ENCODE measurements at places on chromosomes 7 and 10. TPM values are rescaled to one million over a fixed set of nuclear protein-coding genes. Genes with fewer than 3 reads are reported as not detected.

Gene ABCB1
- not detected for total RNA-seq

Gene PPP1R9A
- total RNA-seq = not detected

Gene CTAGE4
- total RNA-seq = 1.3 TPM

Gene LIPN
- not detected for total RNA-seq

Gene RASA4B
- 1.1 TPM for total RNA-seq

Gene OR6B1
- not detected for total RNA-seq

Gene LARP4B
- 30.8 TPM for total RNA-seq

- 0 out of 2 replicates have a peak overlapping the region, but pooled peaks have one; percentile 74 for H3K27ac ChIP-seq
- no peaks in the 10 kb centered on the region for H3K27me3 ChIP-seq
- H3K4me3 ChIP-seq = peak overlapping the region; percentile 18
- H3K36me3 ChIP-seq = 0 out of 2 replicates have a peak, but pooled peaks cover 3% of the 10 kb centered on the region
- H3K4me1 ChIP-seq = peaks cover 57% of the 10 kb centered on the region
Observed at GRCh38 chr10:58582045-58582444, 69.4 kb downstream of the BICC1 start.

- no peak overlapping the region for H3K4me3 ChIP-seq
- peaks cover 24% of the 10 kb centered on the region for H3K4me1 ChIP-seq
- no peak for DNase-seq
Observed at GRCh38 chr7:75965617-75966016, 28.8 kb downstream of the TMEM120A start.

GRCh38 chr7:47875406-47875805 lies 72.9 kb downstream of the PKD1L1 start:
- H3K4me1 ChIP-seq = no peaks in the 10 kb centered on the region
- H3K36me3 ChIP-seq = no peaks in the 10 kb centered on the region
- no peak overlapping the region for H3K4me3 ChIP-seq

- H3K27me3 ChIP-seq = peaks cover 3% of the 10 kb centered on the region
- H3K27ac ChIP-seq = no peak overlapping the region
- H3K4me1 ChIP-seq = no peaks in the 10 kb centered on the region
- no peaks in the 10 kb centered on the region for H3K36me3 ChIP-seq
Observed at GRCh38 chr10:23293973-23294590, 50.5 kb downstream of the C10orf67 start.

GRCh38 chr7:101134399-101134980 lies 7.6 kb downstream of the SERPINE1 start:
- H3K4me3 ChIP-seq = peak overlapping the region; percentile 35
- H3K4me1 ChIP-seq = peaks cover 75% of the 10 kb centered on the region
- H3K27ac ChIP-seq = peak overlapping the region; percentile 98
- H3K36me3 ChIP-seq = peaks cover 80% of the 10 kb centered on the region

GRCh38 chr7:774161-775109 lies 47.4 kb upstream of the PRKAR1B start:
- no peaks in the 10 kb centered on the region for H3K36me3 ChIP-seq
- peak; percentile 67 for DNase-seq
- H3K4me1 ChIP-seq = no peaks in the 10 kb centered on the region
- no peak overlapping the region for H3K4me3 ChIP-seq
- no peaks in the 10 kb centered on the region for H3K27me3 ChIP-seq

DNA sequence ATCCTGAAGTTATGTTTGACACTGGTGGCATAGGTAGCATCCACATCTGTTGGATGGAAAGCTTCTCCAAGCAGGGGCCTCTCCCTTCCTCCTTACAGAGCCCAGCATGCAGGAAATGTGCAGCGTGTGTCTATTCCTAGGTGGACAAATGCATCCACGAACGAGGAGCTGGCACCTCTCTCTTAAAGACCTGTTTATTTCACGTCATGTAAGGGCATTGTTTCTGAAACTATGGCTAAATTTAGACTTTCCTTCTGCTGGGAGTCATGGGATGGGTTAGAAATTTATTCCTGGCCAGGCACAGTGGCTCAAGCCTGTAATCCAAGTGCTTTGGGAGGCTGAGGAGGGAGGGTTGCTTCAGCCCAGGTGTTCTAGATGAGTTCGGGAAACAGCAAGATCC lies 208.4 kb upstream of the SVIL start:
- H3K4me1 ChIP-seq = no peaks in the 10 kb centered on the region
- H3K36me3 ChIP-seq = no peaks in the 10 kb centered on the region
- DNase-seq = no peak
- peaks cover 76% of the 10 kb centered on the region for H3K27me3 ChIP-seq

DNA sequence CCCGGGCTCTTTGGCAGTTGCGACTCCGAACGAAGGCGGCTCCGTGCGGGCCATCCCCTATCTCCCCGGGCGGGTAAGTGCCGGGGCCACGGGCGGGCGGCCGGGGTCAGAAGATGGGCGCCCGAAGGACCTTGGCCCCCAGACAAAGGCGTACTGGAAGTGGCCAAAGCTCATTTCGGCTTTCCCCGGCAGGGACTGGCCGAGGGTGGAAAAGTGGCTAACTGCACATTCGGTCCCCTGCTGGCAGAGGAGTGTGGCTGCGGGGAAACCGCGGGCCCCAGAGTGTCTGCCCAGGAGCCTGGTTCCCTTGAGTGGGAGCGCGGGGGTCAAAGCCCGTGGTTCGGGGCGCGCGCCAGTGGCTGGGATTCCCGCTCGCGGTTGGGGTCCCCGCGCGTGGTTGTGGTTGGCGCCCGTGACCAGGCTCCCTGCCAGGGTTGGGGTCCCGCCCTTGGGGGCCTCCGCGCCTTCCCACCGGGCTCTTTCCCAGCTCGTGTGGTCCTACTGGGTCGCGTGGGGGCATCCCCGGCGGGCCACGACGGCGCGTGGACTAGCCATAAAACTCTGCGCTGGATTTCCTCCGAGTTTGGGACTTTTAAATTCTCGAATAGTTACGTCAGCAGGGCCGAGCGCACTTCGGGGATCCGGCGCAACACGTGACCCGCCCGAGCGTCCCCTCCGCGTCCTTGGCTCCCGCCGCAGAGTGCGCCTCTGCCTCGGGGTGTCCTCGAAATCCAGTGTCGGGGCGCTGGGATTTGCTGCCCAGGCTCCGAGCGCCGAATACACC lies 124.4 kb downstream of the TACC2 start:
- DNase-seq = peak; percentile 92
- H3K27ac ChIP-seq = peak overlapping the region; percentile 96
- H3K36me3 ChIP-seq = no peaks in the 10 kb centered on the region
- H3K4me3 ChIP-seq = peak overlapping the region; percentile 81

DNA sequence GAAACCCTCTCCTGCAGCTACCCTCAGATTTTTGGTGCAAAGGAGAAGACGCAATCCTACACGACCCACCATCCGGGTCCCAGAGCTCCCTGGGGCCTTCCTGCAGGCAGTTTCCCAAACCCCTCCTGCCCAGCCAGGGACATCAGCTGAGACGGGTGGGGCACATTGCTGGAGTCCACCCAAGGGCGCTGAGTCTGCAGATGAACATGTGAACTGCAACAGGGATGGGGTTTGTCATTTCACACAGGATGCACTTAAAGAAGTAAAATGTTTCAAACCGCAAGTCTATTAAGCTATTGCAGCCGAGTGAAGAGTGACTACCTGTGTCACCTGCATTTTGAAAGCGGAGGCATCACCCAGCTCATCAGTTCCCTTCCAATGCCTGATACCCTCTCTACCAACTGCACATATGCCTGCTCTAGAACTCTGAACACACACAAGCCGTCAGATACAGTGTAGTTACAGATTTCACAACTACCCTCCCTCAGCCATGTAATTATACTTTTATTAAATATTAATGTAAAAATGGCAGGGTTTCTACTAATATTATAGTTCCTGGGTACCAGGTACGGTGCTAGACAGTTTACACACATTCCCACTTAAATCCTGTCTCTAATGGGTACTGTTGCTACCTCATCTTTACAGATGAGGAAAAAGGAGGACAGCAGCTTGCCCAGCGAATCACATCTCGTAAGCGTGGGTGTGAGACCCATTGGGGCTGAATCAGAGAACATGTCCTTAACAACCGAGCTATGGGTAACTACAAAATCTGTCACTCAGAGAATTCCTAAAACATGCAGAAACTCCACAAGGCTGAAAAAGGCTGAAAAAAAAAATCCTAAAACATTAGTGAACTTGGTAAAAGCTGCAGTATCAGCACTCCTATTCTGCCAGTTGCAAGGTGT lies 71.2 kb downstream of the GRB10 start:
- peak overlapping the region; percentile 42 for H3K27ac ChIP-seq
- no peaks in the 10 kb centered on the region for H3K36me3 ChIP-seq
- H3K4me1 ChIP-seq = peaks cover 12% of the 10 kb centered on the region
- peak; percentile 83 for DNase-seq

DNA sequence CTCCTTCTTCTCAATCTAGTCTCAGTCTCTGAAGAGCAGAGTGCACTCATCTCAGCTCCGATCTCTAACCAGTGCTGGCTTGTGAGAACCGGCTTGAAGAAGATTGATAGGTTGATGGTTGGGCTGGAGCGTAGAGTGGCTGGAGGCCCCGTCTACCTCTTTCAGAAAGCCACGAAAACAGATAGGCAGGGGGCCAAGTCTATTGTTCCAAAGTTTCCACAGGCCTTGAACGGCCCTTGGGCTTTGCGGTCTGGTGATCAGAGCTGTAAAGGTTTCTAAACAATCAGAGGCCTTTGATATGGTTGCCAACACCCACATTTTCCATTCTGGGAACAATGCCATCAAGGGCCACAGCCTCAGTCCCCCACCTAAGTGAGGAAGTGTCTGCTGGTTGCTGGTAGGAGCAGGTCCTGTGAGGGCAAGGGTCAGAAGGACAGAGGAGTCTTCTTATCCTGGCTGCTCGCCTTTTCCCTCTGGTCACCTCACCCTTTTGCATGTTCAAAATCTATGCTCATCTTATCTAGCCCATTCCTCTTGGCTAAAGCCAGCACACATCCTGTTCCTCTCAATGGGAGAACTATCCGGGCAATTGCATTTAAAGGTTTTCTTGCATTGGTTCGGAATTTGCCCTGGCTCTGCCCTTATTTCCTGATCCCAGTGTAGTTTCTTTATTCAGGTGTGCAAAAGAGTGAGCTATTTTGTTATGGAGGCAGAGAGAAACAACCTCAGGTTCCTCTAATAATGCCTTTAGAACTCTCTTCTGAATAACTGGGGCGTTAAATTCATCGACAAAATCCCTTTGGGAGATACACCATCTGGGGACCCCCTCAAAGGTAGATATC lies 70.3 kb upstream of the KMT2E start:
- DNase-seq = no peak
- H3K4me1 ChIP-seq = peaks cover 22% of the 10 kb centered on the region
- H3K27me3 ChIP-seq = no peaks in the 10 kb centered on the region
- peak overlapping the region; percentile 99 for H3K27ac ChIP-seq
- no peaks in the 10 kb centered on the region for H3K36me3 ChIP-seq

DNA sequence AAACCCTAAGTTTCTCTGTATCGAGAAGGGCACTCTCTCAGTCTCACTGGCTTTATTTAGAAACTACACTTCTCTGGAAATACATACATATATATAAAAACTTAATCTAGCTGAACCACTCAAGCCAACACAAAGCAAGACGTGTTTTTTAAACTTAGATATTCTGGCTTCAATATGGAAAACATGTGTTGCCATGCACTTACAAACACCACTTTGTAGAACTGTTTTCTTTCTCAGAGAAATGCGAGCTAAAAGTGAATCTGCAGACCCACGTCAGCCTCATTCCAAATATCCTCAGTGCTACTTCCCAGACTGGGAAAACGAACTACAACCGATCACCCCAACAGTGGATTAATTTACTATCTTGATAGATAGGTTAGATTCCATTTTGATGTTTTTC lies 1.7 kb downstream of the CCDC3 start:
- no peak overlapping the region for H3K27ac ChIP-seq
- no peaks in the 10 kb centered on the region for H3K4me1 ChIP-seq
- H3K36me3 ChIP-seq = no peaks in the 10 kb centered on the region
- DNase-seq = no peak
- H3K4me3 ChIP-seq = no peak overlapping the region

GRCh38 chr7:140581411-140581810 lies 59.2 kb downstream of the DENND2A start:
- no peaks in the 10 kb centered on the region for H3K27me3 ChIP-seq
- no peak overlapping the region for H3K4me3 ChIP-seq
- H3K4me1 ChIP-seq = no peaks in the 10 kb centered on the region
- DNase-seq = no peak

DNA sequence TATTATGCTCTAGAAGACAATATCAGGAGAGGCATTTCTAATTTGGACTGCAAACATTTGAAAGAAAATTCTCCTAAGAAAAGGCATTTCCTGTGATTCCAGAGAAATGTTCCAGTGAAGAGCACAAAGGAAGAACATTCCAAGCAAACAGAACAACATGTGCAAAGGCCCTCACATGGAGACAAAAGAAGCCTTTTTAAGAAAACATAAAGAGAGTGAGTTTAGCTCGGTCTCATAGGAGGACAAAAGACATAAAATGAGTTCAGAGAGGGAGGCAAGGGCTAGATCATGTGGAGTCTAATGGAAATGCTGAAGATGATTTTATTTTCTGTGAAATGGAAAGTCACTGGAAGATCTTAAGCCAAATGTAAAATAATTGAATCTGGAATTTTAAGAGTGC lies 269.8 kb upstream of the HGF start:
- H3K27me3 ChIP-seq = no peaks in the 10 kb centered on the region
- H3K27ac ChIP-seq = no peak overlapping the region
- H3K4me3 ChIP-seq = no peak overlapping the region
- no peak for DNase-seq

GRCh38 chr10:62637249-62638061 lies 167.1 kb upstream of the ADO start:
- no peaks in the 10 kb centered on the region for H3K27me3 ChIP-seq
- peaks cover 26% of the 10 kb centered on the region for H3K4me1 ChIP-seq
- H3K4me3 ChIP-seq = peak overlapping the region; percentile 25
- H3K36me3 ChIP-seq = no peaks in the 10 kb centered on the region

GRCh38 chr10:87000491-87000890 lies 19.6 kb upstream of the FAM25A start:
- H3K27me3 ChIP-seq = no peaks in the 10 kb centered on the region
- H3K27ac ChIP-seq = no peak overlapping the region
- no peak overlapping the region for H3K4me3 ChIP-seq
- H3K4me1 ChIP-seq = no peaks in the 10 kb centered on the region
- H3K36me3 ChIP-seq = no peaks in the 10 kb centered on the region

GRCh38 chr7:92925876-92926696 lies 89.7 kb upstream of the CDK6 start:
- H3K36me3 ChIP-seq = no peaks in the 10 kb centered on the region
- DNase-seq = no peak
- no peaks in the 10 kb centered on the region for H3K4me1 ChIP-seq
- no peaks in the 10 kb centered on the region for H3K27me3 ChIP-seq
- no peak overlapping the region for H3K27ac ChIP-seq
